ENCODE measurements at places on chromosomes 2 and 18.

DNA sequence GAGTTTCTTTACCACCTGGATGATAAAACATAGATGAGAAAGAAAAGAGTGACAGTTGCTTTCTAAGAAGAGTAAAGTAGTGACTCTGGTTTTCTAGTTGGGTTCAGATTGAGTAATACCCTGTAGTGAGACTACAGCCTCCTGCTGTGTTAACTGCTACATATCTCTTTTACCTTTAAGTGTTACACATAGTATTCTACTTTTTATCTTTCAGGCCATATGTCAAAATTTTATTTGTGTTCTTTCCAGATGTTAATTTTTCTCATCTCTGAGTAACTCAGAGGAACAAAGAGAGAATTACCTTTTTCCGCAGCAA, 348.2 kb downstream of the CTNNA2 start:
- no peak for DNase-seq

GRCh38 chr2:234512884-234513669, 16.2 kb upstream of the ARL4C start:
- DNase-seq, result no peak

DNA sequence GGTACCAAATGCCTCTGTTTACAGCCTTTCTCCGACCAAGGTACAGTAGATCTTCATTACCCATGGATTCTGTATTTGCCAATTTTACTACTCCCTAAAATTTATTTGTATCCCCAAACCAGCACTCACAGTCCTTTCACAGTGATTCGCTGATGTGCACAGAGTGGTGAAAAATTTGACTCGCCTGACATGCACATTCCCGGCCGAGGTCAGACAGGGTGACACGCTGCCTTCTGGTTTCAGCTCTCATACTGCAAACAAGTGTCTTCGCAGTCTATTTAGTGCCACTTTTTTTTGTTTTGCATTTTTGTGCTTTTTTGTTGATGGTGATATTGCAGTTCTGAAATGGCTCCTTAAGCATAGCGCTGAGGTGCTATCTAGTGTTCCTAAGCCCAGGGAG, 71.0 kb downstream of the MAPK4 start:
- DNase-seq, result no peak

DNA sequence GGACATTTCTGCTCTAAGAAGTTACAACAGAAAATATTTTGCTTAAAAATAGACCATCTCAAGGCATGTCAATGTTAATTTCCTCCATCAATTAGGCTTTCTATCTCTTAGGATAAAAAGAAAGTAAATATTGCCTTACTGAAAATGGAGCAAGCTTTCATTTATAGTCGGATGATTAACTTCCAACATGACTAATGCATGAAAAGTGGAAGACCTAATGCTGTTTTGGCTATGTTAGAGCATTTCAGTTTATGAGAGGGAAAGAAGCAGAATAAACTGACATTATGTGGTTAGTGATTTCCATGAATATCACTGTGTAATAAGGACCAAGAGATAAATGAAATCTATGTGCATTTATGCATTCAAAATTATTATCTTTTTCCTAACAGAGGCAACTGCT, 475.2 kb upstream of the UBE2E3 start:
- DNase-seq, result no peak

- no peak for DNase-seq
Observed at GRCh38 chr2:71546777-71547281, 93.5 kb downstream of the DYSF start.

GRCh38 chr2:107062173-107062572, 176.2 kb upstream of the ST6GAL2 start:
- DNase-seq, result no peak

- no peak for DNase-seq
Observed at GRCh38 chr18:28412521-28412920, 235.6 kb upstream of the CDH2 start.

GRCh38 chr2:179768765-179769164, 92.6 kb downstream of the ZNF385B start:
- DNase-seq, result no peak

GRCh38 chr2:206452750-206453149, 9.4 kb downstream of the ADAM23 start:
- no peak for DNase-seq

- no peak for DNase-seq
Observed at GRCh38 chr18:63290821-63291200, 28.8 kb downstream of the BCL2 start.

GRCh38 chr2:99605036-99605435, 115.2 kb upstream of the REV1 start:
- DNase-seq, result no peak

- no peak for DNase-seq
Observed at GRCh38 chr2:66601624-66602023, 166.7 kb downstream of the MEIS1 start.

GRCh38 chr2:110858993-110859701, 126.8 kb downstream of the ACOXL start:
- DNase-seq, result no peak

DNA sequence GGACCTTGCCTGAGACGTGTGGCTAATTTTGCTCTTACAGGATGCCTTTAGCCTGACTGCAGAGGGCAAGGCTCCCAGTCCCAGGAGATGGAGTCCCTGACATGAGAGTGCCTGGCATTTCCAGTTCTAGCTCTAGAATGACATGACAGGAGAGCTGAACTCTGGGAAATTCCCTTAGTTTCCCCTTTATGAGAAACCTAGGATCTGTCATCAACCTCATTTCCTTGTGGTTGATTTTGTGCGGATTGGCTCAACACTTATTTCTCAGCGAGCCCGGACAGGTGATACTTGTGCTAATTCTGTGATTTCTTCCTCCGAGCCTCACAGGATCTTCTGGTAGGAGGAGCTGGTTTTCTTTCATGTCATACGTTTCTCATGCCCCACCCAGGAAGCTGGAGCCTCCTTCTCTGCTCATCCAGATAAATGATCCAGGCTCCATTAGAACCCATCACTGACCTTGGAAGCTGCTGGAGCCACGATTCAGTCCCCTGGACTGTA, at the start of gene IL36G:
IL36G (plus strand) TSS at position 448 of the 498 bp plus-strand sequence. CDS start 633 bp downstream, outside the sequence.
- no peak for DNase-seq

DNA sequence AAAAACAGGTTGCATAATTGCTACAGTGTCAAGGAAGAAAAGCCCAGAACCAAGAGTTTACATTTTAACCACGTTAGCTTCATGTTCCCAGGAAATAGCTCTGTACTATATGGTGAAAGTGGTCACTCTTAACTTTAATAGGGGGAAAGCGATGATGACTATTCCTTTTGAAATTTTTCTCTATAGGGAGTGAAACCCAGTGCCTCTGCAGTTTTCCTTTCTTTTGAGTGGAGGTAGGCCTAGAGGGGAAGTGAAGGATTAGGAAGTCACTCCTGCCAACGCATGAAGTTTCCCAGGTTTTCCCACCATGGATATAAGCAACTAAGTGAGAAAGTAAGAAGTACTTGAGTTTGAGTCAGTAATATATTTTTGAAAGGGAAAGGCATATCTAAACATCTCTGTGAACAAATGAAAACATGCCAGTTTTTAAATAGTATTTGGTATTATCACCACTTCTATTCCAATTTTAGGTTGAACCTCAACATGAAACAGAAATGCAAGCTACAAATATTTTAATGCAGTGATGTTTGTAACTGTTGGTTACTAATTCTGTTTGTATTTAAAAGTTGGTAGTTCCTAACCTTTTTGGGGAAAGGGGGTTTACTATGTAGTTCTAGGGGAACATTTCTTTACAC, 91.9 kb downstream of the VRK2 start:
- no peak for DNase-seq

DNA sequence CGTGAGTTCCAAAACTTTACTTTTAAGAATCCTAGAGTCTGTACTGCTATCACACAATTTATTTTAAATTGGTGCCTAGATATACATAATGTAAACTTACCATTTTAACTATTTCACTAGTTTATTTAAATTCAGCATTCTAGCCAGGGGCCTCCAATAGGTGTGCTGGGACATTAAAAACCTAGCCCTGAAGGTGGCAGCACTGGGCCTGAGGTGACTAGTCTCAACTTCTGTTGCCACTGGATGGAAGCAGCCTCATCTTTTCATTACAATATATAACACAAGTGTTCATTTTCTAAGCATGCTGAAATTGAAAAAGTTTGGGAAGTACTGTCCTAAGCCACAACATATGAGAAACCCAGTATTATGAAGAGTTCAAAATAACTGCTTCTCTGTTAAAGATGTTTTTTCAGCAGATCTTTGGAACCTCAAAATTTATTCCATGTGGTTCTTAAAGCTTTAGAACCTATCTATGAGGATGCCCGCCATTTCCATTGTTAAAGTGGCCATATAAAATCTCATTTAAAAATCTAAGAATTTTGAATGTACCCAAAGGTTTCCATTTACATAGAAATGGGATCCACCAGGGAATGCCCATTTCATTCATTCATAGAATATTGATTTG, 2.9 kb upstream of the RBBP8 start:
- DNase-seq, result peak; percentile 57

GRCh38 chr2:140248623-140249022, 1468.4 kb upstream of the NXPH2 start:
- DNase-seq, result no peak

- no peak for DNase-seq
Observed at GRCh38 chr2:112474844-112475486, 7.0 kb upstream of the TTL start.

- DNase-seq, result no peak
Observed at GRCh38 chr2:241910604-241911520, 41.3 kb downstream of the RTP5 start.

- no peak for DNase-seq
Observed at GRCh38 chr2:158760887-158761286, 34.2 kb upstream of the DAPL1 start.

DNA sequence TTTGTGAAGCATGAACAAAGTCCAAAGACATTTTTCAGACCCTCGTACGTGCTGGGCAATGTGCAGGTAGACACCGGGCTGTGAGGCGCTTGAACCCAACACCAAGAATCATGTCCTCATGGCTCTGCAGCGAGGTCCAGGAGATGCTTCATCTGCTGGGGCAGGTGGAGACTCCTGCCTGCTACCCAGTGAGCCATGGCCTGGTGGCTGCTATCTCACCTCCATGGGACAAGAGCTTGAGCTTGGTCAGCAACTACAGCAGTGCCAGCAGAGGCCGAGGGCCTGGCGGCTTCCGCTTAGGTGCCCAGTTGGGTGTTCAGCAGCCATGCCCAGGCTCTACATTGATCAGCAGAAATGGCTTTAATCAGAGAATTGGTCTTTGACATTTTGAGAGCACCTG, 281.0 kb upstream of the HS6ST1 start:
- DNase-seq, result no peak

DNA sequence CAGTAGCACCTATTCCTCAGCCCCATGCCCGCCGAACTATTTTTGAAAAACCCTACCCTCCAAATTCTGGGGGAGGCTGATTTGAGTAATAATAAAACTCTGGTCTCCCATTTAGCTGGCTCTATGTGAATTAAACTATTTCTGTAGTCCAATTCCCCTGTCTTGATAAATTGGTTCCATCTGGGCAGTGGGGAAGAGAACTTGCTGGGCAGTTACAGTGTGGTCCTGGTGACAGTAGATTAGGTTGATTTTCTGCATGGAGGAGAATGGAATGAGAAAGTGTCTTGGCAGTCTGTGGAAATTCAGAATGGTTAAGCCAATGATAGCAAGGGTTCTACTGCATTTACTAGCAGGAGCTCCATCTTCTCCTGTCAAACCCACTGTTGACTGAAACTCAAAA, 95.0 kb downstream of the SPP2 start:
- DNase-seq, result no peak

DNA sequence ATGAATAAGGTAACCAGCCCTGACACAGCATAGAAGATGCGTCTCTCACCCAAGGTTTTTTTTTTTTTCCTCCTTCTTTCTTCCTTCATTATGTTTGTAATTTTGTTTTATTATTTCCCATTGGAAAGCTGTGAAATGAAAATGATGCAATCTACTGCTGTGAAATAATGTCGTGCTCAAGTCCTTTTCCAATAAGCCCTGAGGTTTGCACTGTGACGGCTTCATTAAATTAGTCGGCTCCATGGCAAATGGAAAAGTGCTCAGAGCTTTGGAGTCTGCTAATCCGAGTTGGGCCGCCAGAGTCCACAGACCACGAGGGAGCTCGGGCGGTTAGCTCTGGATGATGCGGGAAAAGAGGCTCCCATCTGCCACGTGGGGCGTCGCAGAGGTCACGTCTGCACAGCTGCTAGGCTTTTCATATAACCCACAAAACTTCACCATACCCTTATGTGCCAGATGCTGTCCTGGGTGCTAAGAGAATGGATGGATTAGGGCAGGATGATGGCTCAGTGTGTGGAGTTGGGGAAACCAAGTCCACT, 92.3 kb upstream of the CAPN13 start:
- no peak for DNase-seq

DNA sequence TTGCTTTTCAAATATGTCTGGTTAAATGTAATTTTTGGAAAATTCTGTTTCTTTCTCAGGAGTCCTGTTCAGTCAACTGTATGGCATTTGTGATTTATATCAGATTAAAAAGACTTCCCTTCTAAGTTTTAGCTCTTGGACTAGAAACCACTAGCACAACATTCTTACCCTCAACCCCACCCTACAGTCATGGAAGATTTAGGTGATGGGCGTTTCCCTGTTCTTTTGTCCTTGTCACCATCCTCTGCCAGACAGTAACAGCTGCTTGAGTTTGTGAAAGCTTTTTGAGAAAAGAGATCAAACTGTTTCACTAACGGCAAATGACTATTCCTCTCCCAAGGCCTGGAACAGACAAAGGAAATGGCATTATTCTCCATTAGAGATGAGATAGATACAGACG, 31.8 kb downstream of the SERPINB5 start:
- DNase-seq, result no peak

- no peak for DNase-seq
Observed at GRCh38 chr2:216545359-216545758, 46.7 kb downstream of the RPL37A start.

GRCh38 chr2:145593280-145593679, 1073.4 kb upstream of the ZEB2 start:
- no peak for DNase-seq

DNA sequence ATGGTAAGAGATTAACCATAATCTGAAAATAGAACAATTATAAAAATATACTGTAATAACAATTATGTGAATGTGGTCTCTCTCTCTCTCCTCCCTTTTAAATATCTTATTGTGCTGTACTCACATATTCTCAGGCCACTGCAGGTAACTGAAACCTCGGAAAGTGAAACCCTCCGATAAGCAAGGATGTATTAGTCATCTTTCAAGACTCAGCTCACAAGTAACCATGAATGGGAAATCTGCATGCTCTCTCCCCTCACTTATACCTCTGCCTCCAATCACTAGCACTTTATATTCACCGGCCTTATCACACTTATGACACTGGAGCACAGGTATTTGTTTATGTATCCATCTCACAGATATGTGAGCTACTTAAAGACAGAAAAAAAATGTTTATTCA, 139.7 kb downstream of the LRP2 start:
- DNase-seq, result no peak

- DNase-seq, result no peak
Observed at GRCh38 chr2:20015482-20016083, 3.1 kb upstream of the MATN3 start.

GRCh38 chr18:48771641-48772375, 179.0 kb downstream of the SMAD7 start:
- peak; percentile 67 for DNase-seq
